Caco-2 (cell line): ENCODE measurements at places on chromosomes 1 and 21. TPM values are rescaled to one million over a fixed set of nuclear protein-coding genes. Genes with fewer than 3 reads are reported as not detected.

The NRDC gene
- 109 and 111 TPM in 2 replicates for total RNA-seq

DNA sequence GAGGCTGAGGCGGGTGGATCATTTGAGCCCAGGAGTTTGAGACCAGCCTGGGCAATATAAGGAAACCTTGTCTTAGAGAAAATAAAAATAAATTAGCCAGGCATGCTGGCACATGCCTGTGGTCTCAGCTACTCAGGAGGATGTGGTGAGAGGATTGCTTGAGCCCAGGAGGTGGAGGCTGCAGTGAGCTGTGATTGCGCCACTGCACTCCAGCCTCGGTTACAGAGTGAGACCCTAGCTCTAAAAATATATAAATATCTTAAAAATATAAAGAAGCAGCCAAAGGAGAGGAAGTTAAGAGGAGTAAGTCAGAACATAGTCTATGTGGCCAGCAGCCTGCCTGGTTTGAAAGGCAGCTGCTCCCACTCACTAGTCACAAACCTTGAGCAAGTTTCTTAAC lies 4.5 kb upstream of the IL10RB start:
- H3K36me3 ChIP-seq: peaks cover 7% of the 10 kb centered on the region
- no peaks in the 10 kb centered on the region for H3K27me3 ChIP-seq
- no peak for DNase-seq
- H3K27ac ChIP-seq: no peak overlapping the region
- peaks cover 9% of the 10 kb centered on the region for H3K4me1 ChIP-seq

DNA sequence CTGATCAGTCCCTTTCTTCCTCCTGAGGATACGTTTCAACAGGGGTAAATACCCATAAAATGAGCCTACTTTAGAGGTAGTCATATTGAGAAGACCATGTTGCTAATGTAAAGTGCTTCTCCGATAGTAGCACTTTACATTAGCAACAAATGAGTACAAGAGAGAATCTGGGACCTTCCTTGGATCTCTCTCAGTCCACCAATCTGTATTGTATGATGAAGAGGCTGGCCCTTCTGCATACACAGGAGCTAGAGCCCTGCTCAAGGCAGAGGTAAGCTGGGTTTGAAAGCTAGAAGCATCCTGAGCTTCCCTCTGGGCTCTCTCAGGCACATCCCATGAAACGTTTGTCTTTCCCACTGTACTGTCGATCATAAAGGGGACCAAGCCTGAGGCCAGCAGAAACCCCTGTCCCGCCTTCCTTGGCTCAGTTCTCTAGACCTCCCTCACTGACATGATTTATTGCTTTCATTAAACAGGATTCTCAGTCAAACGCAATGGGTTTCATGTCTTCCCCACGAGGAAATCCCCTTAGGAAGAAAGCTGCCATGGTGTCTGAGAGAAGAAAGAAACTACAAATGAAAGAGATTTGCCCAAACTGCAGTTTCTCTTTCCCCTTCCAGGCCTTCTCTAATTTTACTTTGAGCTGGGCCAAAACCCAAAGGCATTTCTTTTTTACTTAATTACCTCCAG lies 62.8 kb upstream of the BCAR3 start:
- no peaks in the 10 kb centered on the region for H3K27me3 ChIP-seq
- no peak overlapping the region for H3K4me3 ChIP-seq
- H3K36me3 ChIP-seq: no peaks in the 10 kb centered on the region
- no peaks in the 10 kb centered on the region for H3K4me1 ChIP-seq

The SEC22B gene
- total RNA-seq: 21.2 and 25.8 TPM in 2 replicates

The PODN gene
- not detected in 2 replicates for total RNA-seq

DNA sequence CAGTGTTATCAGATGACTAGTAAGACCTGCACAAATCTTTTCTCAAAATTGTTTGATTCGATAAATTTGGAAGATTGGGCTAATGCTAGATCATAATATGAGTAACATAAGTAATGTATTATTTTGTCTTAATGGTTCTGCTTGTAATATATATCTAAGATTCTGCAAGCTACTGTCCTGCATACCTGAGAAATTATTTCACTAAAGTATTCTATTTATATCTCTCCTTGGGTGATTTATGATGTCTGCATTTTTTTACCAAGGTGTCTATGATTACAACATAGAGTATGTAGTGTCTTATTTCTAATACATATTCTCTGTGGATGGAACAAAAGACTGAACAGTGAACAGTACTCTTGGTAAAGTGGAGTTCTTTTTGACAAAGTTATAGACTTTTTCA lies 166.6 kb downstream of the CLEC20A start:
- H3K27ac ChIP-seq: no peak overlapping the region
- DNase-seq: no peak
- H3K36me3 ChIP-seq: no peaks in the 10 kb centered on the region
- H3K4me3 ChIP-seq: no peak overlapping the region

DNA sequence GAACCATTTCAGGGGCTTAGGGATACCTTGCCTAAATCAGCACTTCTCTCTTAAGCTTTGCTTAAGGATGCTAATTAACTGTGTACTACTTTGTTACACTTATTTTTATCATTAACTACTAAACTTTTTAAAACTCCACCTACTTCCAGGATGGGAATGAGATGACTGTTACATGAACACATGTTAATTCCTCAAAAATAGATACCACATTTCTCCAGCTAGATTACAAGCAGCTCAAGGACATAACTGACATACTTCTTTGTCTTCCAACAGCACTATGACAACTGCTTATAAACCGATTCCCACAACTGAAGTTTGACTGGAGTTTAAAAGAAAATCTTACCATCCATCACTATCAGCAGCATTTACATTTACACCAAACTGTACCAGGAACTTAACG lies 53.7 kb downstream of the TP53BP2 start:
- H3K27ac ChIP-seq: no peak overlapping the region
- no peak for DNase-seq
- no peak overlapping the region for H3K4me3 ChIP-seq
- H3K36me3 ChIP-seq: no peaks in the 10 kb centered on the region
- no peaks in the 10 kb centered on the region for H3K27me3 ChIP-seq

DNA sequence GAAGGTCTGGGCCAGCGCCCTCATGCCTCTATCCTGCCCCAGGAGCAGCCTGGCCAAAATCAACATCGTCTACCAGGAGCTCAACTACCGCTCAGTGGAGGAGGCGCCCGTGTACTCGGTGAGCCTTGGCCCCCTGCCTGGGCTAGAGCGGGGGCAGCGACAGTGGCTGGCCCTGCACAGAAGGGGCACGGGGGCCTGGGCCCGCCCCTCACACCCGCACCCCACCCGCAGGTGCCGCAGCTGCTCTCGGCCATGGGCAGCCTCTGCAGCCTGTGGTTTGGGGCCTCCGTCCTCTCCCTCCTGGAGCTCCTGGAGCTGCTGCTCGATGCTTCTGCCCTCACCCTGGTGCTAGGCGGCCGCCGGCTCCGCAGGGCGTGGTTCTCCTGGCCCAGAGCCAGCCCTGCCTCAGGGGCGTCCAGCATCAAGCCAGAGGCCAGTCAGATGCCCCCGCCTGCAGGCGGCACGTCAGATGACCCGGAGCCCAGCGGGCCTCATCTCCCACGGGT lies 10.8 kb downstream of the SCNN1D start:
- no peak overlapping the region for H3K27ac ChIP-seq
- H3K4me1 ChIP-seq: no peaks in the 10 kb centered on the region; the same call in 1 of the 2 replicates
- H3K27me3 ChIP-seq: no peaks in the 10 kb centered on the region
- no peaks in the 10 kb centered on the region for H3K36me3 ChIP-seq

The CLCNKA gene
- 0.46 TPM in 1 of 2 replicates, not detected in the other for total RNA-seq

The GBP7 gene
- not detected in 2 replicates for total RNA-seq

GRCh38 chr21:45747802-45748445 lies 104.4 kb downstream of the PCBP3 start:
- no peak overlapping the region for H3K4me3 ChIP-seq
- no peaks in the 10 kb centered on the region for H3K36me3 ChIP-seq
- DNase-seq: no peak
- no peaks in the 10 kb centered on the region; the same call in 1 of the 2 replicates for H3K27me3 ChIP-seq
- H3K27ac ChIP-seq: no peak overlapping the region
- H3K4me1 ChIP-seq: no peaks in the 10 kb centered on the region

- H3K27me3 ChIP-seq: no peaks in the 10 kb centered on the region
- no peaks in the 10 kb centered on the region for H3K36me3 ChIP-seq
- no peak for DNase-seq
- H3K4me3 ChIP-seq: no peak overlapping the region
Measured at GRCh38 chr21:8997011-8997440, 1524.4 kb upstream of the TPTE start.

- H3K4me3 ChIP-seq: no peak overlapping the region
- DNase-seq: no peak
- H3K27me3 ChIP-seq: no peaks in the 10 kb centered on the region
- no peak overlapping the region for H3K27ac ChIP-seq
- peaks cover 23% of the 10 kb centered on the region for H3K4me1 ChIP-seq
Measured at GRCh38 chr1:169091480-169091941, 15.0 kb upstream of the ATP1B1 start.
